ENCODE measurements at places on chromosomes 1 and 21. TPM values are rescaled to one million over a fixed set of nuclear protein-coding genes. Genes with fewer than 3 reads are reported as not detected.

LRRC8C gene
- 52.5 TPM for total RNA-seq

RUNX3 gene
- total RNA-seq: 177 TPM

FNBP1L gene
- 0.15 TPM for total RNA-seq

CTH gene
- total RNA-seq: 16.6 TPM

ESRRG gene
- not detected for total RNA-seq

CATSPERE gene
- 0.93 TPM for total RNA-seq

DNA sequence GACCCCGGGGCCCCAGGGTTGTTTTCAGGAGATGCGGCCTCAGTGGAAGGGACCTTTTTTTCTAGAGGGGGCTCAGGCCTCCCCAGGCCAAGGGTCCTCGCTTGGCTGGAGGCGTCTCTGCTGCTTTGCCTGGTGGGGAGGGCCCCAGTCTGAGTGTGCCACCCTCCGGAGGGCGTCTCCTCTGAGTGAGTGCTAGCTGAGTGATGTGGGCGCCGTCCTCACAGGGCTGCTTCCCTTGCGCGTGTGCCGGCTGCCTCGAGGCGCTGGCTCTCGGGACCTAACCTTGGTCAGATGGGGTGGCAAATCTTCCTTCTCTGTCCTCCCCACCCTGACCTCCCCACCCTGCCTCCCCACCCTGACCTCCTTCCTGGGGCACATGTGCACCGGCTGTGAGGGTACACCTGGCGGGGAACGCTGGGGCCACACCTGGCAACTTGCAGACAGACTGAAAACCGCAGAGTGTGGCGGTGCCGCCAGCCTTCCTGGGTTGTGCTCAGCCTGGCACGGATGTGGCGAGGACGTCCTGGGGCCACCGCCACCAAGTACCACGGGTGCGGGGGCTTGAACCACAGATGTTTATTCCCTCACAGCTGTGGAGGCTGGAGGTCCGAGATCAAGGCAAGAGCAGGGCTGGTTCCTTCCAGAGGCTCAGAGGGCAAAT is 93.0 kb upstream of the TTC34 start:
- H3K36me3 ChIP-seq: peaks cover 2% of the 10 kb centered on the region
- no peak overlapping the region for H3K4me3 ChIP-seq
- H3K4me1 ChIP-seq: peaks cover 2% of the 10 kb centered on the region
- H3K27me3 ChIP-seq: no peaks in the 10 kb centered on the region
- no peak overlapping the region for H3K27ac ChIP-seq

DNA sequence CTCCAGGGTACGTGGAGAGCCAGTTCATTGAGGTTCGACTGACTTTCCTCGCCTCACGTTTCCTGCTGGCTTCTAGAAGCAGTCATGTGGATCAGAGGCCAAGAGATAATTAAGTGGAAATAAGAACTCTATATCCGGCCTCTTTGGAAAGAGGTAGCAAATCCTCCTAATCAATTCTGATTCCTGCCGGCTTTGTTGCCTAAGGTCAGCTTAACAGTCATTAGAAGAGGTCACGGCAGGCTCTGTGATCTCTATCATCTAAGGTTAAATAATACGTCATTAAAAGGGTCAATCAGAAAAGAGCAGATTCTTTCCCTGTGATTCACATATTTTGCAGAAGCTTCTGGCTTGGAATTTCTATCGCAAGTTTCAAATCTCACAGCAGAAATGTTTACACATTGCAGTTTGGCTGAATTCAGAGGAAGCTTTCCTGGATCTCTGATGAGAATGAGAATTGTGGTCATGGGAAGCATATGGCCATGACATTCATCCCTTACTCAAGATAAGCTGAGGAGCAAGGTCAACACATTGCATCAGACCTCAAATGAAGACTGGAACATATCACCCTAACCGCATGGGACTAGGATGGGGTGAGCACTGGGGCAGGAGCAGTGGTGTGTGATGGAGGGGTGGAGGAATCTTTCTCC is 189.4 kb downstream of the PBX1 start:
- no peaks in the 10 kb centered on the region for H3K36me3 ChIP-seq
- no peak for DNase-seq
- no peaks in the 10 kb centered on the region for H3K27me3 ChIP-seq

DNA sequence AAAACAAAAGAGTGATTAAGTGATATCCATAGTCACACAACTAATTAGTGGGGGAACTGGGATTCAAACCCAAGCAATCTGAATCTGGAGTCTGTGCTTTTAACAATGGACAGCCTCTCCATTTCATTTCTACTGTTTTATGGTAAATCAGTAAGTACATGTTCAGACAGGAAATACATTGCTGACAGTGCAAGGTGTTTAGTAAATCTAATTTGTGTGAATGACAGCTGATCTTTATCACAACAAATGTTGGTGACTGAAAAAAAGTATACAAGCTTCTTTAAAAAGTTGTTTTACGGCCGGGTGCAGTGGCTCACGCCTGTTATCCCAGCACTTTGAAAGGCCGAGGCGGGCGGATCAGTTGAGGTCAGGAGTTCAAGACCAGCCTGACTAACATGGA is 20.6 kb downstream of the DONSON start:
- no peaks in the 10 kb centered on the region for H3K27me3 ChIP-seq
- DNase-seq: no peak
- H3K4me1 ChIP-seq: peaks cover 49% of the 10 kb centered on the region

DNA sequence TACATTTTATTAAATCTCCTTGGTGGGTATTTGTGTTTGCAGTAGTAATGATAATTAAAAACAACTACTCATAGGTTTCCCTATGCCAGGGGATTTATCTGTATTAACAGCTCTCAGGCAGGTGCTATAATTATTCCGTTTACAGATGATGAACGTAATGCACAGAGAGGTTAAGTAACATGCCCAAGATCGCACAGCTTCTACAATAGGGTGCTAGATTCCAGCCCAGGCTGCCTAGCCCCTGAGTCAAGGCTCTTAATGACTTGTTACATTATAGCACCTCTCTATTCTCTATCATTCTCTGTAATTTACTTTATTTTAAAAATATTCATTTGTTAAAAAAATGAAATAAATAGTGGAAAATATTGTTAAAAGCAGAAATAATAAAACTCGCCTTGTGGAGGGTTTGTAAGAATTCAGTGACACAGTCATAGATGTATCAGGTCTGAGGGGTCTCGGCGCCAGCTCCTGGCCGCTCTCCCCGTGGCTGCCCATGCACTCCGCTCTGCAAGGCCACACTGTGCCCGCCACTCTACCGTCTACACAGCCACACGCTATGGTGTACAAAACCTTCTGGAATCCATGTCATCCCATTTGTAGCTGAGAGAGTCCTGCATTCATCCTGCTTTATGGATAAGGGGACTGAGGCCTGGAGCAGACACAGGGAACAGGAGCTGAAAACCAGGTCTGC is 562.2 kb downstream of the MATN1 start:
- no peak overlapping the region for H3K4me3 ChIP-seq
- no peaks in the 10 kb centered on the region for H3K36me3 ChIP-seq
- H3K27me3 ChIP-seq: peaks cover 26% of the 10 kb centered on the region
- DNase-seq: no peak
- no peaks in the 10 kb centered on the region for H3K4me1 ChIP-seq

- no peak within 1 kb of the TSS for H3K27ac ChIP-seq
- DNase-seq: no peak
- H3K27me3 ChIP-seq: peaks cover 30% of the 10 kb centered on the region
- H3K36me3 ChIP-seq: no peaks in the 10 kb centered on the region
- no peak within 1 kb of the TSS for H3K4me3 ChIP-seq
Measured at GRCh38 chr1:99645699-99646531, at the start of gene PALMD. Gene PALMD (plus strand): TSS chr1:99646113. CDS start chr1:99646318, 205 bp downstream.

GRCh38 chr1:97508653-97509218 is 412.1 kb downstream of the DPYD start:
- H3K27ac ChIP-seq: no peak overlapping the region
- no peak overlapping the region for H3K4me3 ChIP-seq
- DNase-seq: no peak
- H3K27me3 ChIP-seq: no peaks in the 10 kb centered on the region

GRCh38 chr1:4000811-4001251 is 100.8 kb upstream of the C1orf174 start:
- no peaks in the 10 kb centered on the region for H3K36me3 ChIP-seq
- H3K27me3 ChIP-seq: no peaks in the 10 kb centered on the region
- no peak overlapping the region for H3K27ac ChIP-seq
- no peak overlapping the region for H3K4me3 ChIP-seq
- no peak for DNase-seq

GRCh38 chr1:48016515-48016914 is 19.3 kb upstream of the TRABD2B start:
- no peaks in the 10 kb centered on the region for H3K4me1 ChIP-seq
- peaks cover 29% of the 10 kb centered on the region for H3K27me3 ChIP-seq
- H3K36me3 ChIP-seq: no peaks in the 10 kb centered on the region
- no peak overlapping the region for H3K4me3 ChIP-seq
- DNase-seq: peak; percentile 0

- DNase-seq: no peak
- H3K4me1 ChIP-seq: no peaks in the 10 kb centered on the region
- no peak overlapping the region for H3K4me3 ChIP-seq
- H3K27me3 ChIP-seq: peaks cover 2% of the 10 kb centered on the region
- H3K36me3 ChIP-seq: no peaks in the 10 kb centered on the region
- no peak overlapping the region for H3K27ac ChIP-seq
Measured at GRCh38 chr1:164774413-164774812, 215.4 kb downstream of the PBX1 start.

DNA sequence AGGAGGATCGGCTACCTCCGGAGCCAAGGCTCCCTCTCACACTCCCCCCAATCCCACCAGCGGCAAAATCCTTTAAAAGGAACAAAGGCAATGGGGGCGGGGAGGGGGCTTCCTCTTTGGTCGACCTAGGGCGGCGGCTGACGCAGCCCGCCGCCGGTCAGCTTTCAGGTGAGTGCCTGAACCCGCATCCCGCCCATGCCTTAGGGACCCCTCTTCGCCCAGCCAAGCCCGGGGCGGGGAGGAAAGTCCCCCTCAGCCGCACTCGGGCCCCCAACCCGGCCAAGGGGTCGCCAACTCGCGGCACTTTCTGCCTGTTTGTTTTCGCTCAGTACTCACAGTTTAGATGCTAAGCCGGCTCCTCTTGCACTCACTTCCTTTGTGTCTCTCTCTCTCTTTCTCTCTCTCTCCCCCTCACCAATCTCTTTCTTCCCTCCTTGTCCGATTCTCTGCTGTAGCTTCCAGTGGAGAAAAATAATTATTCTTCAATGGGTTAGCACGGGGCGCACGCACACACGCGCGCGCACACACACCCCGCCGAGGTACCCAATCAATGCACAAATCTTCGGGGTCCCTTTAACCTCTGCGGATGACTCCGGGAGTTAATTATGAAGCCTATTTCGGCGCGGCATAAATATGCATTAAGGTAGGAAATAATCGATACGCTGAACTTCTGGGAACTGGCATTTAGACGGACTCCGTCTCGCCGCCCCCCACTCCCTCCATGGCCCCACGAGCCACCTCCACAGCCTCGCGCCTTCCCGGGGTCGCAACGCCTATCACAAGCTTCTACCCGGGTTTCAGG is at the start of gene BLACAT1:
Gene BLACAT1 (minus strand): TSS at position 465 of the 802 bp plus-strand sequence.
- H3K4me3 ChIP-seq: no peak within 1 kb of the TSS
- peaks cover 69% of the 10 kb centered on the region for H3K27me3 ChIP-seq
- no peak within 1 kb of the TSS for H3K27ac ChIP-seq

- no peaks in the 10 kb centered on the region for H3K27me3 ChIP-seq
- H3K27ac ChIP-seq: no peak overlapping the region
- H3K36me3 ChIP-seq: no peaks in the 10 kb centered on the region
- H3K4me1 ChIP-seq: no peaks in the 10 kb centered on the region
- DNase-seq: no peak
Measured at GRCh38 chr1:232547938-232548484, 81.9 kb downstream of the SIPA1L2 start.

DNA sequence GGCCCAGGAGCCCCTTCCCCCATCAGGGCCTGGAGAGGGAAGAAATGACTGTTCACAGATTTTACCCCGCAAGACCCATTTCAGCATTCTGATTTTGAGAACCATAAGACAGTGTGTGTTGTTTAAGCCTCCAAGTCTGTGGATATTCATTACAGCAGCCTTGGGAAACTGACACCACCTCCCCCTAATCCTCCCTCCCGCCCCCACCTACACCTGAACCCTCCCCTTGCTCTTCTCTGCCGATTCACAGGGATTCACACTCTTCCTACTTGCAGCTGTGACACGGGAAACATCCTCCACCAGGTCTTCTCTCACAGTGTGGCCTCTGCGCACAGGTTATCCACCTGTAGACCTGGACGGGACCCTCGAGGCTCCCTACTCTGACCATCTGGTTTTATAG is 50.1 kb downstream of the RIPK4 start:
- DNase-seq: no peak
- peaks cover 12% of the 10 kb centered on the region for H3K27me3 ChIP-seq
- no peak overlapping the region for H3K27ac ChIP-seq
- no peaks in the 10 kb centered on the region for H3K36me3 ChIP-seq
- no peaks in the 10 kb centered on the region for H3K4me1 ChIP-seq

DNA sequence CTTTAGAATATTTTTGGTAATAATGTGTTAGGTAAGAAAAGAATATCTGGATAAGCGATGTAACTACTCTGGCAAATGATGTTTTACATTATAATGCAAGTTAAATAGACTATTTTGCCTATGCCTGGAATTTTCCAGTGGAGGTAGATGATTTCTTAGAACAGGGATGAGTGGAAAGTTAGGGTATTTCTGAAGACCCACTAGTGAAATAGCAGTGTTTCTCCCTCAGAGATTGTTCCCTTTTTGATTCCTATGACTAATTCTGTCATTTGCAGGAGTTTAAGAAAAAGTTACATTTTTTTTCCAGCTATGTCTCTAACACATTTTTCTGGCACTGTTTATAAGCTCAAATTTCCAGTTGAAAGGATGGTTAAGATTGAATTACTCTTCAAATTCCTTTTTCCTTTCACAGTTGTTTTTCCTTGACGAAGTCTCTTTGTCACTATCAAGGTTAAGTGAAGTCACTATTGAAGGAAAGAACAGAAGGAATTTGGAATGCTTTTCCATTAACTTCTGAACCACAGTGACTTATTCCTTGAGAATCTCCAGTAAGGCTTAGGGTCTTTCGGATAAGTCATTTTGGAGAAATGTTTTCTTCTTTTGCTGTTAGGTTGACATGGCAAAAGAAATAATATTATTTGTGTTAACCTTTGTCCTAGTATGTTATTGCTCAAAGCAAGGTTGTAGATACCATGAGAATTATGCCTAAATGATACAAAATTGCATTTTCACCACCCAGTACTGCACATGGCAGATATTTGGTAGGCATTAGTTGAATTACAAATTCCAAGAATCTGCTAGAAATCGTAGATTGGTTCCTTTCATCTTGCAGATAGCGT is 42.9 kb upstream of the ZNF326 start:
- DNase-seq: no peak
- peaks cover 22% of the 10 kb centered on the region for H3K4me1 ChIP-seq
- H3K27ac ChIP-seq: no peak overlapping the region
- no peaks in the 10 kb centered on the region for H3K27me3 ChIP-seq

DNA sequence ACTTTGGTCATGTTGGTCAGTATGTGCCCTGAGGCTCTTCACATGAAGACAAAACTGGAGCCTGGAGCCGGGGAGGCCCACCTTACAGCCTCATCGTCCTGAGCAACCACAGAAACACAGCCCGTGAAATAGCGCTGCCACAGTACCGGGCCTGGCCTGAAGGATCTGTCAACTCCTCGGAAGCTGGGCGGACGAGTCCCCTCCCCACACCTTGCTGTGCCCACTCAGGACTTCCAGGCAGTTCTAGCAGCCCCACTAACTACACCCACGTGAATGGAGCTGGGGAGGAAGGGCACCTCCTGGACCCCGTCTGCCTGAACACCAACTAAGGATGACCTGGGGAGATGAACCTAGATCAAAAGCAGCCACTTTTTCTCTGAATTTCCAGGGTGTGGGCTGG is 24.7 kb downstream of the SDE2 start:
- peaks cover 12% of the 10 kb centered on the region for H3K36me3 ChIP-seq
- no peak for DNase-seq
- H3K27ac ChIP-seq: no peak overlapping the region
- H3K27me3 ChIP-seq: no peaks in the 10 kb centered on the region
- peaks cover 4% of the 10 kb centered on the region for H3K4me1 ChIP-seq

GRCh38 chr21:41768437-41769042 is 1.7 kb upstream of the RIPK4 start:
- peaks cover 4% of the 10 kb centered on the region for H3K36me3 ChIP-seq
- peak overlapping the region; percentile 49 for H3K4me3 ChIP-seq
- peak; percentile 29 for DNase-seq
- H3K27me3 ChIP-seq: peaks cover 70% of the 10 kb centered on the region
- H3K27ac ChIP-seq: no peak overlapping the region
- H3K4me1 ChIP-seq: peaks cover 24% of the 10 kb centered on the region
